A549 treated with Mapracorat at 1 μM for 4 hours (cell line): ENCODE measurements at places on chromosomes 11 and 22. TPM values are rescaled to one million over a fixed set of nuclear protein-coding genes. Genes with fewer than 3 reads are reported as not detected.

Gene OR52N5
- not detected in 5 replicates for total RNA-seq

Gene SNX19
- total RNA-seq: 11.6 to 15.4 TPM (median 12.8 TPM) in 5 replicates

Gene HEPN1
- total RNA-seq: not detected in 5 replicates

Gene OR10A2
- total RNA-seq: not detected in 5 replicates

Gene MYBPC3
- 0.07 to 0.12 TPM (median 0.08 TPM) in 4 of 5 replicates, not detected in the other for total RNA-seq

Gene CCDC89
- not detected in 5 replicates for total RNA-seq

Gene USP47
- 24.1 to 33.7 TPM (median 29.0 TPM) in 5 replicates for total RNA-seq
